Hepatic stellate cell (primary cell): ENCODE measurements at places on chromosomes 3 and 15.

DNA sequence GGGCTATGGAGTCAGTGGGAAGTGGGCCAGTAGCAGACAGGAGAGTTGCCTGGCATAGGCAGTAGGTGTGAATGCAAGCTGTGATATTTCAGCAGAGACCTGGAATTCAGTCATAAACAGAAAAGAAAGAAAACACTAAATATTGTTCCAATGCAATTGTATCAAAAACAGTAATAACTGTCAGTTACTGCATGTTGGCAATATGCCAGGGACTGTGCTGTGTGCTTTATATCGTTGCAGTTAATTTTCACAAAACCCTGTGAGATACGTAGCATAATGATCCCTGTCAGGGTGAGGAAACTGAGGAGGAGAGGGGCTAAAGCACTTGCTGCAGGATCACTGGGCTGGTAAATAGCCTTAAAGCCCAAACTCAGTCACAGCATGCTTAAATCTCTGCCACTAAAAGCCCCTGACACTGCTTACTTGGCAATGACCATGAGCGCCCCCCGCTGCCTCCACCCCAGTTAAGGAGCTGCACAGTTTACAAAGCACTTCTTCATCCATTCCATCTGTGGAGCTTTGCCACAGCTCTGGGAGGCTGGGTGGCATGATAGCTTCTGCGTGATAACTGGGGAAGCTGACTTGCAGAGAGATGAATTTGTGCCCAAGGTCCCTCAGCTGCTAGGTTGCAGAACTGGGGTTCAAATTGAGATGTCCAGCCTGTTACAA, 3.9 kb downstream of the SLC6A1 start:
- no peak for DNase-seq

GRCh38 chr3:55320928-55321327, 166.2 kb downstream of the WNT5A start:
- DNase-seq, result no peak

- DNase-seq, result no peak
Observed at GRCh38 chr3:68485051-68485450, 447.3 kb downstream of the TAFA4 start.

GRCh38 chr15:55494931-55495330, 13.1 kb downstream of the DNAAF4 start:
- no peak for DNase-seq

- DNase-seq, result no peak
Observed at GRCh38 chr3:164608554-164609276, 469.6 kb downstream of the SI start.

DNA sequence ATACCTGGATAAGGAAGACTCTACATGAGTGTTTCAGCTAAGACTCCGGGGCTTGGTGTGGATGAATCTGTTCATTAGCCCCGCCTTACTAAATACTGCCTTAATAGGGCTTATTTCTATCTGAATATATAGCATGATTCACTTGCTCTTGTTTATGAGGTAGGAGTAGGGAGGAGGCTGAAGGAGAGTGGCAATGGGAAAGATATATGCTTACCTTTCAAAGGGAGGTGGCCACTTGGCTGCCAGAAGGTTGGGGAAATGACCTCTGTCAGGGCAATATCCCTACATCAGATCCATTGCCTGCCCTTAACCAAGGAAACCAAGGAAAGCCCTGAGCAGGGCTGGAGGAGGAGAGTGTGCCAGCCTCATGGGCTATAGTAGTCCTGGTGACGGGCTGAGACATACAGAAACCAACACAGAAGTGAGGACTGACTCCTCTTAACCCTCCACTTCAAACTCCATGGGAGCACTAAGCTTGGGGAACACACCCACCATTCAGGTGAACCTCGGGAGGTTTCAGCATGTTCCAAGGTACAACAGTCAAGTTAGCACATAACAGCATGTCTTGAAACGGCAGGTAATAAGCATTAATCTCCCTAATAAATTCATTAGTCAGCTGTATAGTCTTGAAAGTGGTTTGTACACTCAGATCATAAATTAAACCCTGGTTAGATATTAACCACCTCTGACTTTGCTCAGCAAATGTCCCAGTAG, 80.1 kb downstream of the EOMES start:
- DNase-seq, result no peak

DNA sequence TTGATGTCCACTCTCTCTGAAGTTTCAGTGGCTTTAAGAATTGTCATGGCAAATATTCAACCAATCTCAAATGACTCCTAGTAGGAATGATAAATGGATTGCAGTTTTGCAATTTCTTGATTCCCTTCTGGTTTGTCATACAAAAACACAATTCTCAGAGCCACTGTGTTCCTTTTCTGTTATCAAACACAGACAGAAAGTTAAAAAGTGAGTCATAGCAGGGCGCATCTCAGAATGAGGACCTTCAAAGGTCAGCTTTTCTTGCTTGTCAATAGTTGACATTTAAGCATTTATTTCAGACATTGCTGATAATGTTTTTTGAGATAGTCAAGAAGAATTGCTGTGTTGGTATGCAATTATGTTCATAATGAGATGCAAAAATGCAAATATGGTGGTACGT, 405.9 kb downstream of the NR2F2 start:
- no peak for DNase-seq

- no peak for DNase-seq
Observed at GRCh38 chr3:32705232-32705631, 20.2 kb downstream of the CNOT10 start.

- DNase-seq, result no peak
Observed at GRCh38 chr15:73829523-73829922, 43.8 kb upstream of the TBC1D21 start.

- DNase-seq, result no peak
Observed at GRCh38 chr15:97598353-97598798, 362.1 kb upstream of the ARRDC4 start.

DNA sequence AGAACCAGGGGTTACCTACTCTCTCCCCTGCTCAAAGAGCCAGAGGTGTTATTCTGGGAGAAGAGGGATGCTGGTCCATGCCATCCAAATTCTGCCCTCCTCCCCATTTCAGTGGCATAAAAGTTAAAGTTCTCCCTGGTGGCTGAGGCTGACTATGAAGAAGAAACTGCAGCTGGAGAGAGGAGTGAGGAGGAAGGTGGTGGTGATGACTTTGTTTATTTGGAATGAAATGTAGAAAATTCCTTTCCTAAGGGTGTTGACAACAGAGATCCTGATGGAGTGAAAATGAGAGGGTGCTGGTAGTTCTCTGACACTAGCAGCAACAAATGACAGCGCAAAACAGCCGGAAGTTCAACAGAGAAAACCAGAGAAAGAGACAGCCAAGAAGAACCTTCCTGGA, 100.4 kb downstream of the PCCB start:
- DNase-seq, result peak; percentile 34

GRCh38 chr3:104907507-104907906, 459.2 kb upstream of the ALCAM start:
- DNase-seq, result peak; percentile 50

DNA sequence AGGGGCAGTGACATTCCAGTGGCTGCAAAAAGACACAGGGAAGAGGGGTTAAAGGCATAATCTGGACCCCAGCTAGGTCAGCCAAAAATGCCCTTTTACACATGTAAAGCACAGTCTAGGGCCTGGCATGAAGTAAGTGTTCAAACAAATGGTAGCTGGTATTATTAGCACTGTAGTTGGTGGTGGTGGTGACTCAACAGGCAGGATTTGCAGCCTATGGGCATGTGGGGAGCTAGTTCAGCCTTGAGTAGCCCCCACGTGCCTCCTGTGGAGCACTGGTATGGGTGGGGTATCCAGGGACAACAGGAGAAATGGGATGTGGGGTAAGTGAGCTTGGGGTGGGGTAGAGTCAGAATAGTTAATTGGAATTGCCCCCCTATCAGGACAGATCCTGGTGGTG, 27.6 kb downstream of the DNASE1L3 start:
- no peak for DNase-seq

DNA sequence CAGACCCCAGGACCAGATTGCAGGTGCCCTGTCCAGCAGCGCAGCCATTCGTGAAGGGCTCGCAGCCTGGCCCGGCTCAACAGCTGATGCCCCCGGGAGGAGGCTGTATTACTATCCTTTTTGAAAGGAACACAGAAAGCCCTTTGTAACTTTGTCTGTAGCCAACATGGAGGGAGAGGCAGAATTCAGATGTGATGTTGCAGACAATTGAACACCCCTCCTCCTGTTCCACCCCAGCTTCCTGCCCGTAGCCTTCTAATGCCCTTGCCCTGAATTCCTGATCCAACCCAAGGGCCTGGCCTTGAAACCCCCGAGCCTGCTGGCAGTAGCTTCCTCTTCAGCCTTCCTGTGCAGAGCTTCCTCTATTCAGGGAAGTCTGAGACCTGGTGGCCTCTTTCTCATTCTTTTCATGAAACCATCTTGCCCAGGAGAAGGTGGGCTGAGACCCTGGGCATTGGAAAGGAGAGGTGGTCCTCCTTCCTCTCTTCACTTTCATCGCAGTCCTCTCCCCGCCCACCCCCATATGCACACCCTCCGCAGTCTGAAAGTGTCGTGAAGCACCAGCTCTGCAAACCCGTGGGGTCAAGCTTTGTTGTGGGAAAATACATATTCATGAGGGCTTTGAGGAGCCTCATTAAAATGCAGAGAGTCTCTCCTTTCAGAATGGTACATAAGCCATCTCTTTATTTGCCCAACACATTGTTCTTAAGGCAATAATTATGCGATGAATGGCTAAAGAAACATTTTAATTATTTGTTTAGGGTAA, 109.2 kb downstream of the APBA2 start:
- DNase-seq, result no peak

GRCh38 chr15:93268066-93268465, 179.1 kb upstream of the RGMA start:
- no peak for DNase-seq

DNA sequence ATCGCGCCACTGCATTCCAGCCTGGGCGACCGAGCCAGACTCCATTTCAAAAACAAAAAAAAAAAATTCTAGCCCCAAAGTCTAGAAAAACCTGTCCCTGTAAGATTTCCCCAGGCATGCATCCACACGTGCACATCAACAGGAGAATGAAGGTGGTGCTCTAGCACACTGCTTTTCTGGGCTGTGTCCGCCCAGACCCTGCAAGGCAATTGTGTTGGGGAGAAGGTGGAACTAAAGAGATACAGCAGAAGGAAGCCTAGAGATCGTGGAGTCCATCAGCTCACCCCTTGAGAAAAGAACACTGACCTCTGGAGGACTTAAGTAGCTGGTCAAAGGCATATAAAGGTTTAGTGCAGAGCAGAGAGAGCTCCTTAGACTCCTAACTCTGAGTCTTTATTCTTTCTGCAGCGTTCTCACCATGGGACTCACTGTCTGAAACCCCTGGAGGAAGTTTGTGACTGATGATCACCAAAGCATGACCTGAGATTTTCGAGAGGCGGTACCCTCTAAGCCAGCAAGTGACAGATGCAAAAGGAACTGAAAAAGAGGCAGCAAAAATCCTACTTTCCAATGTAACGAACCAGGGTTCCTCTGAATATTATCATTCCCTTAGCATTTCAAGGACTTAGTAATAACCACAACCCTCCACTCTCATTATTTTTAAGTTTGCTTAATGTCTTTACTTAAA, 179.8 kb downstream of the MEX3B start:
- no peak for DNase-seq

DNA sequence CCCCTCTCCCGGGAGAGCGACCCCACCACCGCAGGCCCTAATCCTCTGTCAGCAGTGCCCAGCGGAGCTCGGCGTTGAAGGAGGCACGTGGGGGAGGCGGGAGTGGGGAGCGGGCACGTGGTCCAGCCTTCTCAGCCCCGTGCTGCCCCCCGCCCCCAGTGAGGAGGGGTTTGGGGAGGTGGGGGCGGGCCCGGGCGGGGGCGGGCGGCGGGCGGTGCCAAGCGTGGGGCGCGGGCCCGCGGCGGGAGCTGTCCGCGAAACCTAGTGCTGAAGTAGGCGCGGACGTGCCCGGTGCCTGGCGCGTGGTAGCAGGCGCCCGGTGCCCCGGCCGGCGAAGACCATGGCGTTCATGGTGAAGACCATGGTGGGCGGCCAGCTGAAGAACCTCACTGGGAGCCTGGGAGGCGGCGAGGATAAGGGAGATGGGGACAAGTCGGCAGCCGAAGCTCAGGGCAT, at the start of gene CPLX3:
Gene CPLX3 (plus strand): TSS at position 264 of the 456 bp plus-strand sequence. CDS start 77 bp downstream, at position 341.
- DNase-seq, result peak; percentile 45

- no peak for DNase-seq
Observed at GRCh38 chr3:61812085-61812484, 250.7 kb downstream of the PTPRG start.

DNA sequence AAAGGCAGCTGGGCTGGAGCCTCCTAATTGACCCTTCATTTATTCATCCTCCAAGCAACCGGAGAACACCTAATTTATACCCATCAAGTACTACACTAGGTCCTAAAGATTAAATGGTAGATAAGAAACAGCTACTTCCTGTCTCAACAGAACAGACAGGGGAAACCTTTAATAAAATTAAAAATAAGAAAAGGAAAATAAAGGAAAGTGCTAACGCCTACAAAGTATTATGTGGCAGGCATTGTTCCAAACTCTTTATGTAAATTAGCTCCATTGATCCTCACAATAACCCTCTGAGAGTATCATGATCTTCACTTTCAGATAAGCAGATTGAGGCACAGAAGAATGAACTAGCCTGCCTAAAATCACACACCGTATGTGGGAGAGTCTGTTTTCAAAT, 139.5 kb downstream of the CNTN6 start:
- DNase-seq, result no peak

DNA sequence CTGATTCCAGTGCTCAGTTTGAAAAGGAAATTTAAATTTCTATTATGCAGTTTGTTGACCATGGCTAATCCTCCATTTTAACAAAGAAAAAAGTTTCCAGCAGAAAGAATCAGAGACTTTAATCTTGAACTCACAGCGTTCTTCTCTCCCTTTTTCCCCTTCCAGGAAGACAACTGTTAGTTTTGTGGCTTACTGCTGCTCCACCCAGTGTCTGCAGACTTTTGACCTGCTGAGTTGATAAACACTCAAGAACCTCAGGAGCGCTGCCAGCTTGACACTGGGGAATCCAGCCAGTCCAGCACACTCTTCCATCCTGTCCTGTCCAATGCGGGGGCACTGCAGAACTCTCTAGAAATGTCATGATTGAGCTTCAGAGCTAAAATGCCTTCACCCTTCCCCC, 134.6 kb downstream of the LRRC28 start:
- DNase-seq, result peak; percentile 23
